ENCODE measurements at places on chromosomes 7 and 10.

DNA sequence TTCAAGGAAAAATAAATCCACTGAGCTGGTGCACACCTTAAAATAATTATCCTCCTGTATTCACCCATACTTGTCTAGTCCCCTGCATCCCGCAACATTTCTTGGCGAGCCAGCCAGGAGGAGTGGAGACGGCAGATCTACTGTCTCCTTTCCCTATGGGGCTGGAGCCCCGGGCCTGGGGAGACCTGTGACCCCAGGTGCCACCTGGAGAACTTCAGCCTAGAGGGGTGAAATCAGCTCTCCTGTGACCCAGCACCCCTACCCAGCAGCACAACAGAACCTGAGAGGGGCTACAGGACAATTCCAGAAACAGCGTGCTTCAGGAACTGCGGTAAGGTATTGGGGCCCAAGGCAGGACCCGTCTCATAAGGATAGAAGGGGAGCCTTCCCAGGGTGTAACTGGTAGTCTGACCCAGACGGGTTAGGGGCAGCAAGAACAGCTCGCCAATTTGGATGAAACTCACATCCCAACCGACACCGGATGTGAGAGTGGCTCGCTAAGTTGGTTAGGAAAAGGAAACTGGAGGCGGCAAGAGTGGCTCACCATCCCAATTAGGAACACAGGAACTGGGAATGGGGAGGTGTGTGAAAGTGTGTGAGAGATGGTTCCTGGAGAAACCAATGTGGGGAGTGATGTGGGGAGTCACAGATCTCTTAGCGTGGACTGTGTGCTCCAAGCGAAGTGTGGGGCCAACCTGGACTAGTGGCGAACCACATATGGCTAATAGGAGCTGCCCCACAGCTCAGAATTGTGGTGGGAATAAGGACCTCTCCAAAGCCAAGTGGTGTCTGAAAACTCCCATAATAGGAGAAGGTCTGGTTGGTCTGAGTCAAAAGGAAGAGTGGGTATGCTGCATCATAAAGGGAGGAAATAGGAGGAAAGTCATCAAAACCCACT lies 15.1 kb upstream of the DENND2A start:
- no peak for DNase-seq

DNA sequence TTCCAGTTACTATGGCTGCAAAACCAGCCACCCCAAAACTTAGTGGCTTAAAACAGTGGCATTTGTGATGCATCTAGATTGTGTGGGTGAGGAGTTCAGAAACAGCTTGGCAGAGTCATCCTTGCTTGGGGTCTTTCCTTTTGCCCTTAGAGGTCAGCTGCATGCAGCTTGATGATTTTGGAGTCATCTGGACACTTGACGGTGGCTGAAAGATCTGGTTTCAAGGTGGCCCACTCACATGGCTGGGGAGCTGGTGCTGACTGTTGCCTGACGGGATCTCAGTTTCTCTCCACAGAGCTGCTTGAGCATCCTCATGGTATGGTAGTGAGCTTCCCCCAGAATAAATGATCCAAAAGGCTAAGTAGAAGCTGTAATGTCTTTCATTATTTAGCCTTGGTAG lies 191.3 kb upstream of the GALNT17 start:
- no peak for DNase-seq

DNA sequence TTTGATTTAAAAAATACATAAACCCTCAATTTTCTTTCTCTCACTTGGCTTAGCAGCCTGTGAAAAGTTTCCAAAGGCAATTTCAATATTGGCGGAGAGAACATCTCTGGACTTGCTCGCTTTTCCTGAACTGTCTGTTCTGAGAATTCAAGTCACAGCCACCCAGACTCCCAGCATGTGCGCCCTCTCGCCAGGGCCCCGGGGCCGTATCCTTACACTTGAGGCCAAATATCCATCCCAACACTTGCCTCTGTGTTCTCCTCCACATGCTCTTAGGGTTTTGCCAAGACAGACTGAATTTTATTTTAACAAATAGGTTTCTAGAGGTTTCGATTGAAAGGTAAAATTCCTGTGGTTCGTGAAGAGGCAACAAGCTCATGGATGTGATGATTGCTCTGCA lies 111.5 kb upstream of the GPR26 start:
- DNase-seq, result no peak

DNA sequence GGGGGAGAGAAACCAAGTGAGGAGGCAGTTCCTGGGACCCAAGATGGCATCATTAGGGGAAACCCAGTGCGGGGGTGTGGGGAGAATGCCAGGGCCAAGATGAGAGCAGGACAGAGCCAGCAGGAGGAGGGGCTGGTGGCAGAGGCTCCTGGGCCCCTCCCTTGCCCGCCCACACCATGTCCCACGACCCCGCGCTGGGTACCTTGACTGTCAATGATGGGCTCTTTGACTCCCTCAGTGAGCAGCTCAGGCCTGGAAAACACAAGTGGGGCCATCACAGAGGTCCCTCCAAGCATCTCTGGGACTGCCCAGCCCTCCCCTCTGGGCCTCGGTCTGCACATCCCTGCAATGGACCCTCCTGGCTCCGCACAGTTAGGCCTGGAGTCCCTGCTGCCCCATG lies 75.4 kb downstream of the RABGEF1 start:
- DNase-seq, result no peak

DNA sequence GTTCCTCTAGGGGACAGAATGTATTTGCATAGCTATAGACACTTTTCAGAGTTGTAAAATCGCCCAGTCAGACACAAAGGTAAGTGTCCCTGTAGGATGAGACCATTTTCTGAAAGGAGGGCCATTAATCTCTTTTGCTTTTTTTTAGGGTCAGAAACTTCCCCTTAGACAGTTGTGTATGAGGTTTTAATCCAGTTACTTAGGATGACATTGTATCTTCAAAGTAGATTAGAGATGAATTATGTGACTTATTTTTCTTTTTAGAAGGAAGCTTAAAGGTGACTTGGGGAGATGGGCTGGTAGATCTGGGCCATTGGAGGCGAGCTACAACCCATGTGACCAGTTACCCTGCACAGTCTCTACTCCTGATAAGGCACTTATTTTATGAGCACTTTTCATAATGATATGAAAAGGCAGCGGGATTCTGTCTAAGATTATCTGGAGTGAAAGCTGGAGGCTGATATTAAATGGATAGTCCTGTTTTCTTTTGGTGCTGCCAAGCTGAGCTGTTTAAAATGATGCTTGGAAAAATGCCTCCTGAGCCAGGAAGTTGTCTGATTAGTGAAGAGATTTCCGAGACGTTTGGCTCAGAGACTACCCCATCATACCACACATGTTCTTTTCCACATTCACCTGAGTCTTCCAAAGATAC lies 264.3 kb downstream of the AUTS2 start:
- DNase-seq, result no peak

GRCh38 chr10:36608251-36608650 lies 517.1 kb upstream of the ANKRD30A start:
- no peak for DNase-seq

- DNase-seq, result no peak
Measured at GRCh38 chr10:61606959-61607907, 55.5 kb upstream of the CABCOCO1 start.

DNA sequence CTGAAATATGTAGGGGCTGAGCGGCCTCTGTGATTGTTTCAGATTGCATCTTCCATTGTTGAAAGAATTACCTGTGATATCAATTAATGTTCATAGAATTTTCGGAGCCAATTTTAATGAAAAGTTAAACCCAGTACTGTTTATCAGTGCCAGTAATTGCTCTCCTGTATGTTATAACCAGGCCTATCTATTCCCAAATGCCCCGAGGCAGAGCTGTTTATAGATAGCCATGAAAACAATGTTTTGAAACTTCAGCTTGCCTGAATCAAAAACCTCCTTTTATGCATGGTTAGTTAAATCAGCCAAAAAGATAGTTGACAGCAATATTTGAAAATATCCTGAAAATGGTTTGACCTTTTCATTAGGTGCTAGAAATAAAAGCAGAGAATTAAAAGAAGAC lies 50.1 kb upstream of the HDAC9 start:
- no peak for DNase-seq

DNA sequence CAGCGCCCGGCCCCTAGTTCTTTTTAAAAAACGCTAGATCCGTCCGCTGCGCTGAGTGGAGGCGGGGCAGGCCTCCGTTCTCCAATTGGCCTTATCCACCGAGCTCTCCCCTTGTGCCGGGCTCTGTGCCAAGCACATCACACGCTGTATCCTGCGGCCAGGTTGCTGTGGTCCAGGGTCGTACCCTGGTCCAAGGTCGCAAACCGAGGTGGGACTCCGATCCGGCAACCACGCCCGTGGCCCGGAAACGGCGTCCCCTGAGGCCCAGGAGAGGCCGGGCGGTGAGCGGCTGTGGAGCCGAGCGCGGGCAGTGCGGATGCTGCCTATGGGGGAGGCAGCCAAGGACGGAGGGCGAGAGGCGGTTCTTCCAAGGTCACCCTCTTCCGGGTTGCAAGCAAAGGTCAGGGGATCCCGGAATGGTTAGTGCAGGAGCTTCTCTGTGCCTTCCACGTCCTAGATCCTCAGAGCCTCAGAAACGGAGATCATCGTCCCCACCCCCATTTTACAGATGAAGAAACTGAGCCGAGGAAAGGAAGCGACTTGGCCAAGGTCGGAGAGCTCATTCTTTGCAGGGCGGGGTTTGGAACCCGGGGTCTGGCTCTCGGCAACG lies 72.4 kb upstream of the LRRC4 start:
- no peak for DNase-seq

GRCh38 chr7:91128683-91129348 lies 135.4 kb upstream of the FZD1 start:
- no peak for DNase-seq

GRCh38 chr7:5345171-5345570 lies 62.4 kb downstream of the SLC29A4 start:
- no peak for DNase-seq

GRCh38 chr7:99709260-99709659 lies 25.7 kb downstream of the CYP3A7 start:
- no peak for DNase-seq

DNA sequence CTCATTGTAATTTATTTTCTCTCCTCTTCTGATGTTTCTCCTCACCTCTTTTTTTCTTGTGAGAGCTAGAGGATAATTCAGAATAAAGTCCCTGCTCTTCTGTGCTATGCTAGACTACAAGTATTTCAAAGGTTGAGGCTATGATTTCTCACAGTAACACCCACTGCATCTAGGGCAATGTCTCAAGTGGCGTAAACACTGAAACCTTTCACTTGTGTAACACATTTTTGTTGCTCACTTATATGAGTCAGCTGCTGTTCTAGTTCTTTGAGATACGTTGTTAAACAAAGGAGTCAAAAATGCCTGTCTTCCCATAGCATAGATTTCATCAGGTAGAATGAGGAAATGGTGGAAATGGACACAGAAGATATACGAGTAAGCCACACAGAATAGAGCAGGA lies 305.1 kb upstream of the PITRM1 start:
- no peak for DNase-seq

DNA sequence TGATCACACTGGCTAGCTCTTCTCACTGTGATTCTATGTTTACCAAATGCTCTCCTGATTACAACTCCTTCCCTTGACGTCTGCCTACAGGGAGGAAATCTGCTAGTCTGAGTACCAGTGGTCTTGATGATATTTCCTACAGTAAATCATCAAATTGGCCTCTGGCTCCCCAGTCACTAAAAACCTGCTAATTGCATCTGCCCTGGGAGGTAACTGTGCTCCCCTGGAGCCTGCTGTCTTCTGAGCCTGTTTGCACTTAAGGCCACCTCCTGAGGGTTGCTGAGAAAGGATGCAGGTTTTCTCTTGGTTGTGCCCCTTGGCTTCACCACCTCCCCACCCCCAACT lies 56.0 kb downstream of the ELMO1 start:
- DNase-seq, result no peak

DNA sequence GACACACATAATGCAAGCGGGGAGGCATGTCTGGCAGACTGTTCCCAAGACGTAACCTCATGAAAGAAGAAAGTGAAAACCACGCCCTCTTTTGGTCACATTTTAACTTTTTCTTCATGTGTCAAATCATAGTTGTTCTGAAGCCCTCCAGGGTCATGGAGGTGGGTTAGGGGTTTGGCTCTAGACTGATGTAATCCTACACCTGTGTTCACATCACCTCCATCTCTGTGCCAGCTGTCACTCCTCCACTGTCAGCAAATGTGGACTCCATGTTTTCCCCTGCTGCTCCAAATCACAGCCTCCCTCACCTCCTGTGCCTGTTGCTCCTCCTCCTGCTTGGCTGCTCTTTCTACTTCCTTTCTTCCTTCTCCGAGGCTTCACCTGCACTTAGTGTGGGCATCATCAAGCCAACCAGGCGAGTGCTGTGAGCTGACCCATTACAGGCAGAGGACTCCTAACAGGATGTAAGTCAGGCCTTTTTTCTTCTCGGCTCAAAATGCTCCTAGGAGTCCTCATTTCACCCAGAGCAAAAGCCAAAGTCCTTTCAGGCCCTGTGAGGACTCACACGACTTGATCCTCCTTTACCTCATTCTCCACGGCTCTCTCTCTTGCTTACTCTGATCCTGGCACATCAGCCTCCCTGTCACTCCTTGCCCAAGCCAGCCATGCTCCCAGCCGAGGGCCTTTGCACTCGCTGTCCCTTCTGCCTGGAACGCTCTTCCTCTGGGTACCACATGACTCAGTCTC lies 66.4 kb upstream of the IFRD1 start:
- DNase-seq, result no peak

GRCh38 chr10:45599021-45599603 lies 73.5 kb downstream of the ZFAND4 start:
- DNase-seq, result no peak

- DNase-seq, result no peak
Measured at GRCh38 chr7:90715067-90715466, 118.9 kb downstream of the CDK14 start.

DNA sequence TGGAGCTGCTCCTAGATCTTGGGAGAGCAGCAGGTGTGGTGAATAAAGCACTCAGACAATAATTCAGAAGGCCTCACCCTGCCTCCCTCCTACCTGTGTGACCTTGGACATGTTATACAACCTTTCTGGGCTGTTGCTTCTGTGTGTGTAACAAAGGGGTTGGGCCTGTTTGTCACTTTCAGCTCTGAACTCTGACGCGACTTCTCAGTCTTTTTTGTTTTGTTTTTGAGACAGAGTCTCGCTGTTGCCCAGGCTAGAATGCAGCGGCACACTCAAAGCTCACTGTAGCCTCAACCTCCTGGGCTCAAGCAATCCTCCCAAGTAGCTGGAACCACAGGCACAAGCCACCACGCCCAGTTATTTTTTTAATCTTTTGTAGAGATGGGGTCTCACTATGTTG lies 89.3 kb downstream of the DNMBP start:
- DNase-seq, result no peak

- DNase-seq, result no peak
Measured at GRCh38 chr7:130598056-130598455, 70.5 kb downstream of the COPG2 start.

Data from T follicular helper cell (primary cell).